Karpas-422 (cell line): ENCODE measurements at places on chromosomes 5 and 9.
A peak's percentile ranks its signal among the peaks of the same experiment; 100 is the strongest.

GRCh38 chr9:113472199-113472598 is 8.7 kb downstream of the RGS3 start:
- no peak for DNase-seq

DNA sequence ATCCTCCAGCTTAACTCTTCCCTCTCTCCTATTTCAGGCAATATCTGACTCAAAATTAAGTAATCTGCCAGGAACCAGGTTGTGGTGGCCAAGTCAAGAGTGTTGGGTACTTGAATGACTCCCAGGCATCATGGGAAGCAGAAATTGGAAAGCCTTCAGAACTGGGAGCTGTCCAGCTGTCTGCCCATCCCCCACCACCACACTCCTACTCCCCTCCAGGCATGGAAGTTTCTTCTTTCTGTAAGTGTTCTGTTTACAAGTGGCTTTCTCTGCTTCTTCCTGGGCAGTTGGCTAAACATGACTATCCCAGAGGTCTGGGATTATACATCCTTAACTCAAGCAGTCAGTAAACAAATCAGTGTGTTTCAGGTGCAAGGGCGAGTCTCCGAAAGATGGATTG is 14.6 kb upstream of the PBX3 start:
- no peak for DNase-seq

- DNase-seq, result peak; percentile 47
These were observed 47.5 kb downstream of the DAB2IP start for GRCh38 chr9:121698627-121699570.

- DNase-seq, result peak; percentile 6
These were observed 15.1 kb downstream of the DMAC1 start for GRCh38 chr9:7784472-7784871.

- DNase-seq, result no peak
These were observed 90.8 kb upstream of the NEURL1B start for GRCh38 chr5:172550096-172550765.

- DNase-seq, result peak; percentile 69
These were observed 52.5 kb downstream of the FNBP1 start for GRCh38 chr9:129990269-129991010.

GRCh38 chr5:88886746-88887341 is 3.9 kb upstream of the MEF2C start:
- peak; percentile 77 for DNase-seq

DNA sequence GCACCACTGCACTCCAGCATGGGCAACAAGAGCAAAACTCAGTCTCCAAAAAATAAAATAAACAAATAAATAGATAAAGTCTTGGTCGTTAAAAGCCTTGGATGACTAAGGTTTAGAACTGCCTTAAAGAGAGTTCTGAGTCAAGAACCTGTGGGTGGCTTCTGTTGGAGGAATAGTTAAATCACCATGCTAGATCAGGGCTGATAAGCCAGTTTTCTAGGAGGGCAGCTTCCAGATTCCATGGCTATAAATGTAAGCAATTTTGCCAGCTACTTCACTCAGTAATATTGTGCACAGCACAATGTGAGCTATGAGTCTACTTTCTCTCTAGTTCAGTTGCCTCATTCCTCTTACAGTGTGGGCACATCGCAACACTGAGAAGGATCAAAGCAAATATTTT is 242.1 kb upstream of the NUDT12 start:
- no peak for DNase-seq

DNA sequence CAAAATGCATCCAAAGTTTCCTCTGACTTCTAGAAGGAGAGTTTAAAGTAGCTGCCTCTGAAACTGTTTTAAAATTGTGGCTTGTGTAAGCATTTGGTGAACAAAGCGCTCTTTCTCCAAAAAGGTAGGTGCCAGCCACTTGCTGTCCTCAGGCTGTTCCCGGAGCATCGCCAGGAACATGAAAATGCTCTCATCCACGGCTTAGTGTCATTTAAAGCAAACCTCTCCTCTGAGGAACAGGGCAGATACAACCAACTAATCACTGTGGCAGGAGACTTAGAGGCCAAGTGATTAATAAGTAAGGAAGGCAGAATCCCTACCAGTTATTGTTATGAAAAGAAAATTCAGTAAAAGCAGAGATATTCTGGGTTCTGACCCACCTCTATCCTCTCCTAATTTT is 165.6 kb downstream of the DCP2 start:
- no peak for DNase-seq

GRCh38 chr9:12166518-12166917 is 526.7 kb upstream of the TYRP1 start:
- peak; percentile 46 for DNase-seq

- no peak for DNase-seq
These were observed 29.2 kb downstream of the IRX4 start for GRCh38 chr5:1853531-1853930.

GRCh38 chr5:16727755-16728325 is 111.0 kb upstream of the RETREG1 start:
- DNase-seq, result no peak

DNA sequence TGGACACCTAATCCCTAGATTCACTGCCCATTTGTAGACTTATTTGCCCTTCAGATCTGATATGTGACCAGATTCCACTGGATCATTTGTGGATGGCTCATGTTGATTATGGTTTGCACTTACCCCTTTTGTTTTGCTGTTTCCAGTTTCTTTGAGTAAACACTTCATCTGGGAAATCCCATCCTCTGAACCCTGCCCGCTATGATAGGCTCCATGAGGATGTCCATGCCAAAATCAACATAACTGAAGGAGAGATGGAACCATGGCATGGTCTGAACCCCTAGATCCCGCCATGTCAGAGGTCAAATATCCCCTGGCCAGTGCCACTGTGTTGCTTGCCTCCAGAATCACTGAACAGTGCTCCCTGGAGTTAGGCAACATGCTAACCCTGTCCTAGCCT is 11.7 kb upstream of the FEM1C start:
- no peak for DNase-seq

- DNase-seq, result no peak
These were observed 128.6 kb downstream of the PJA2 start for GRCh38 chr5:109281136-109281690.

DNA sequence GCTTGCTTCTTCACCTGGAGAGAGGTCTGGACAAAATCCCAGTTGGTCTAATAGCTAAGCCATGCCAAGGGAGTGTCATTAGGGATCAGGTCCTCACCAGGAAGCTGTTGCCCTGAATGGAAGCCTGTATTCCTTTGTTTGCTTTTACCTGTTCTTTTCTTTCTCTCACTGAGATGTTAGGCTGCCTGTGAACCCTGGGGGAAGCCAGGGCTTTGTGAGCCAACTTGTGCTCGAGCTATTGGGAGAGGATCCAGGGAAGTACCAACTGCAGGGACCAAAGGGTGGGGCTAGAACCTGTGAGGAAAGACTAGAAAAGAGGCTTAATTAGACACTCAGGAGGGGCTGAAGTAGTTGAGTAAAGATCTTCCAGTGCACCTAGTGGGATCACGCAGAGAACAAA is 451.2 kb upstream of the TLE4 start:
- no peak for DNase-seq

DNA sequence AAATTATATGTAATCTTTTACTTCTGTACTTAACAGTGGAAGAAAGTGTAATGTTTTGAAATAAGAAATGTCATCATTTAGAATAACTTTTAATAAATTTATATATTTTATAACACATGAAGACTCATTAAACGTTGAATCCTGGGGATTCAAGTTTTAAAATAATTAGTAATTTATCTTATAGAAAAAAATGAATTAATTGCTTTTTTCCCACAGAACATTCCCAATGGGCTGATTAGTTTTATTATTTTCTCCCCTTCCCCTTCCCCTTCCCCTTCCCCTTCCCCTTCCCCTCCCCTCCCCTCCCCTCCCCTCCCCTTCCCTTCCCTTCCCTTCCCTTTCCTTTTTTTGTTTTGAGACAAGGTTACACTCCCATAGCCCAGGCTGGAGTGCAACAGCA is 79.7 kb downstream of the MRPS30 start:
- no peak for DNase-seq

DNA sequence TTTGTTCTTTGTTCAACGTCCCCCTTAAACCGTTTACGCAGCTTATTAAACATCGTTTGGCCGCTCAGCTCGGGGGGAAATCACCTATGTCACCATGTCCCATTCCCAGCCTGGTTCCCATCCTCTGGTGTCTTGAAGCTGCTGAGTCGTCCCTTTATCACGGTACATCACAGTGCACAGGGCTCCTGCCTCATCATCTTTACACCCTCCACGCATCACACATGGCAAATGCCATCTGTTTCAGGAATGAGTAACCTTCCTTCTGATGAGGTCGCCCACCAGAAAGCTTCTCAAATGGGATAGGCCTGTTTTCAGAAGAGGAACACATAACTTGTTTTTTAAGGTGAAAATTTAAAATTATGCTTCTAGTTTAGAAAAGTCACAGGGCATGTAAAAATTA is 7.9 kb upstream of the LHX6 start:
- DNase-seq, result no peak

DNA sequence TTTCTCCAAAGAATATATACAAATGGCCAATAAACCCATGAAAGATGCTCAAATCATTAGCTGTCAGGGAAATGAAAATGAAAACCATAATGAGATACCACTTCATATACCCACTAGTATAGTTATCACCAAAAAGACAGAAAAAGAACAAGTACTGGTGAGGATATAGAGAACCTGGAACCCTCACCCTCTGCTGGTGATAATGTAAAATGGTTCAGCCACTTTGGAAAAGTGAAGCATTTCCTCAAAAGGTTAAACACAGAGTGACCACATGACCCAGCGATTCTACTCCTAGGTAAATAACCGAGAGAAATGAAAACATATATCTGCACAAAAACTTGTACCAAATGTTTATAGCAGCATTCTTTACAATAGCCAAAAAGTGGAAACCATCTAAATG is 72.0 kb downstream of the HSD17B3 start:
- DNase-seq, result no peak

GRCh38 chr5:77398458-77398857 is 93.7 kb downstream of the WDR41 start:
- DNase-seq, result no peak

GRCh38 chr9:127422133-127422782 is 1.9 kb upstream of the ZNF79 start:
- no peak for DNase-seq

DNA sequence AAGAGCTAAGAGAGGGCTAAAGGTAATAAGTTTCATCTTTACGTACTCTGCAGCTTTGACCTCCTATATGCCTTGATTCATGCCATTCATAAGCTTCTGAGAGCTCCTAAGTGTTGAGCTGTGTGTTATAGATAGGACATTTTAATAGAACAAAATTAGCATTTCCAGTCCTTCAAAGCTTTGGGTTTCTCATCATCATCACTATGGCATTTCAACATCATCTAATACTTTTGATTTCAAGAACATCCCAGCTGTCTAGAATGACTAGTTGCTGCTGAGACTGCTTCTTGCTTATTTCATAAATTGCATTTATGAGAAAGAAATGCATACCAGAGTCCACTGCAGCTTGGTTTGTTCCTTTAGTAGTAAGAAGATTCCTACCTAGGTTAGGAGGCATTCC is 201.7 kb downstream of the SGCD start:
- DNase-seq, result no peak

DNA sequence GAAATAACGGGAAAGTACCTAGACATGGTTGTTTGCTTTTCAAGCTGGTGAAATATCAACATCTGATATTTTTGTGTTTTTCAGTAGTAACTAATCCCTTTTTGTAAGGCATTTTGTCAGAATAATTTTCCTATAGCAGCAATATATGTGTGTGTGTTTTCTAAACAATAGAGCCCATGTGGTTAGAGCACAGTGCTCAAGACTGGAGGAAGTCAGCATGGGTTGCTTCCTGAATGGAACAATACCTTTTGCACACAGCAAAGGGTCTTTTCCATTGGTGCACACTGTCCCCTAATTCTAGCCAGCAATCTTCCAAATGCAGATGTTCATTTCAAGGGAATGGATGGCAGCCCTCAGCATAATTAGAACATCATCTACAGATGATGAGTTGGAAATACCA is 270.1 kb downstream of the AOPEP start:
- no peak for DNase-seq

- DNase-seq, result no peak
These were observed 610.4 kb upstream of the CDH10 start for GRCh38 chr5:25255128-25255527.

DNA sequence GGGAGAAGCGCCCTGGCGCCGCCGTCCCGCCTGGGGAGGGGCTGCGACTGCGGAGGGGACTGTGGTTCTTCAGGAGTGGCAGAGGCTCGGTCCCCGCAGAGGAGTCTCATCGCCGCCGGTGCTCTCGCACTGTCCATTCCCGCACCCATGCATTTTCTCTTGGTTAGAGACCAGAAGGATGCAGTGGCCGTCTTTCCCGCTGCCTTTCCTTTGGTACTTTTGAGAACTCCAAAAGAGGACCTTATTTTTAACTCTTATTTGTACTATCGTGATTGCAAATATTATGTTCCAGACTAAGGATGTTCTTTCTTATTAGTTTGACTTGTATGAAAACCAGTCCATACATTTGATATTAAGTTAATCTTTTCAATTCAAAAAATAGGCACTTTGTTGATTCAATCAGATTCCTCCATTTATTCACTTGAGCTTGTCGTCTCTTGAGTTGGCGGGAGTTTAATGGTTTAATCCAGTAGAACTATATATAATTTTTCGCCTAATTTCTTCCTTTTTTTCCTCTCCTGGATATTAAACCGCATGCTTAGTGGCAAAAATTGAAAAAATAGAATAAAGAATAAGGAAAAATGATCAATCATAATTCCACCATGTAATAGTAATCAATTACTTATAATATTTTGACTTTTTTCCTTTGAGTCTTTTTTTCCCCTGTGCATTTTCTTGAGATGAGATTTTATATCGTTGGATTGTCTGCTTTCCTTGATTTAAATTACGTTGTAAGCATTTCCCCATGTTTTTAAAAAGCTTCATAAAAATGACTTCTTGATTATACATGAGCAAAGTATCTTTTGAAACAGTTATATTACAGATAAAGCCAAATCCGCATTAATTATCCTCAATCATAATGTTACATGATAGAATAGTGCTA is 861 bp downstream of the ZFYVE16 start:
- DNase-seq, result peak; percentile 77

DNA sequence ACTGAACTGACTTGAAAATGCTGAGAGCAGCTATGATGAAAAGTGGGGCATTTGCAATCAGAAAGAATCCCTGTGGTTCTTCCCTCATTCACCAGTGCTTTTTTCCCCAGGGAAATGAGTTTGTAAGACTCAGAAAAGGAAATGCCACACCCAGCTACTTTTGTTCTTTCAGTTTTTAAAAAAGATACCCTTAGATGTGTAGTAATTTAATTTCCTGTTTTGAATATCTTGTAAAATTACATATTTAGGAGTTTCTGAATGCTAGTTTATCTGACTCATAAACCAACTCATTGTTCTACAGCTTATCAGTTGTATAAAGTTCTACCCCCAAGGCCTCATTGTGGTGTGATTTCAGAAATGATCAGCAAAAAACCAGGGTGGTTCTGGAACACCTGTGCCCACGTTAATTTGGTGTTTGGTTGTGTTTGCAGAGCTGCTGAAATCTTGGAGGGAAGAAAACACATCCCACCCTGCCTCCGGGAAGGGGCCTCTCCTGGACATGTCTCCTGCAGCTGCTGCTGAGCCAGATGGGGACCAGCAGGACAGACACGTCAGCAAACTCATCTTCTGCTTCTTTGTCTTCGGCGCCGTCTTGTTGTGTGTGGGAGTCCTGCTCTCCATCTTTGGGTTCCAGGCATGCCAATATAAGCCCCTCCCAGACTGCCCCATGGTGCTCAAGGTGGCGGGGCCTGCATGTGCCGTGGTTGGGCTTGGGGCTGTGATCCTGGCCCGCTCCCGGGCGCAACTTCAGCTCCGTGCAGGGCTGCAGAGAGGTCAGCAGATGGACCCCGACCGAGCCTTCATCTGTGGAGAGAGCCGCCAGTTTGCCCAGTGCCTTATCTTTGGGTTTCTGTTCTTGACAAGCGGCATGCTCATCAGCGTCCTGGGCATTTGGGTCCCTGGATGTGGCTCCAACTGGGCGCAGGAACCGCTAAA is 2.8 kb downstream of the TMEM171 start:
- no peak for DNase-seq
